ENCODE measurements at places on chromosomes 11 and 22.

DNA sequence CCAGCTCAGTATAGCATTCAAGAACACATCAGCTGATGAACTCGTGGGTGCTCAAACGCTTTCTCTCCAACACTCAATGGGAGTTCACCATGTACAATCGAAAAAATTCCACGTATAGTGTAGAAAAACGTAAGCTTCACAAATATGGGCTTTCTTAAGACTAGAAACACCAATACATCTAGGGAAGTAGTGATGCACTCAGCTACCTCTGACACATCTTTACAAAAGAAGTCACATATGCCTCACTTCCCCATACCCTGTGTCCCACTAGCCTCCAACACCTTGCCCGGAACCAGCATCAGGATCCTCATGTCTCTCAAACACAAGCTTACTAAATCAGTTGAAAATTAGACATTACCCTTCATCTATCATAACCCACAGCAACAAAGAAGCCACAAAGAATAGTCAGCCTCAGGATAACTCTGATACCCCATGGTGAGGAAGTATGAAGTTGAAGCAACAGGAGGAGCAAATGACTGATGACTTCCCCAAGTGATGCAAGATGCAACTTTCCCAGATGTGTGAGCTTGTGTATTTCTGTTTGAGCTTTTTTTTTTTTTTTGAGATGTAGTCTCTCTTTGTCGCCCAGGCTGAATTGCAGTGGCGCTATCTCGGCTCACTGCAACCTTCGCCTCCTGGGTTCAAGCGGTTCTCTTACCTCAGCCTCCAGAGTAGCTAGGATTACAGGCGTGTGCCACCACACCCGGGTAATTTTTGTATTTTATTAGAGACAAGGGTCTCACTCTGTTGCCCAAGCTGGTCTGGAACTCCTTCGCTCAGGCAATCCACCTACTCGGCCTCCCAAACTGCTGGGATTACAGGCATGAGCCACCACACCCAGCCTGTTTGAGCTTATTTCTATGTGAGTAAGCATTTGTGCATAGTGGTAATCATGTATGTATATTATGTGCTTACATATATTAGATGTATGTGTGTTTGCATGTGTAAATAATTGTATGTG lies 8.5 kb upstream of the DENND5A start:
- peak; percentile 12 for DNase-seq

DNA sequence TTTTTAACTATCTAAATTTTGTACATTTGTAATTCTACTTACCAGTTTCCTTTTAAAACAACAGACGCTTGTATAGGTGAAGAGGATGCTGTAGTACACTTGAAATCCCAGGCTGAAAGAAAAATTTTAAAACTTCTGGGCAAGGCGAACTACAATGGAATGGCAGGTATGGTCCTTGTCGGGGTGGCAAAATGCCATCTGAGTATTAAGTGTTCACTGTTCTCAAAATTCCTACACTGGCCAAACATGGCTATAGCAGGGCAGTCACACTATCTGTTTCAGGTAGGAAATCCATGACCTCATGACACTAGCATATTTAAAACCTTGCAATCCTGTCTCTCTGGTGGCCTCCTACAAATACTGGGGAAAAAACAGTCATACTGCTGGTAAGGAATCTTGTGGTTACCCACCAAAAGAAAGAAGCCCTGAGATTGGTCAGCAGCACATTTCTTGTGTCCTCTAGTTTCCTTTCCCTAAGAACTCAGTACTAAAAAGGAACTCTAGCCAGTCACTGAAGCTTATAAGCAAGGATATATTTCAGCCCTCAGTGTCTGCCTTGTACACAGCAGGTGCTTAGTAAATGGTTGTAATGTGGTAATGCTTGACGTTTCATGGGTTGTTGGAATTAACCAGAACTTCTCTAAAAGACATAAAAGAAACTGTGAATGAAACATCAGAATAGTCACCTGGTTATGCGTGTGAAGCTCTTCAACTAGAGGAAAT lies 5.2 kb upstream of the ZC3H12C start:
- DNase-seq = no peak

- DNase-seq = no peak
Observed at GRCh38 chr11:33529461-33529860, 171.2 kb downstream of the C11orf91 start.

GRCh38 chr11:7826324-7826723 lies 29.6 kb upstream of the OR5P2 start:
- DNase-seq = no peak

GRCh38 chr11:4455419-4455818 lies 6.3 kb downstream of the OR52K2 start:
- no peak for DNase-seq

All from activated CD4-positive, alpha-beta T cell treated with anti-CD3 and anti-CD28 coated beads, Interleukin-2, Interleukin-6, amounts not matched to agents 100 ng/mL and 50 ng/mL, durations not matched to agents 16 hours and 8 hours (primary cell).